ENCODE measurements at places on chromosomes 2 and 18. TPM values are rescaled to one million over a fixed set of nuclear protein-coding genes. Genes with fewer than 3 reads are reported as not detected.

DNA sequence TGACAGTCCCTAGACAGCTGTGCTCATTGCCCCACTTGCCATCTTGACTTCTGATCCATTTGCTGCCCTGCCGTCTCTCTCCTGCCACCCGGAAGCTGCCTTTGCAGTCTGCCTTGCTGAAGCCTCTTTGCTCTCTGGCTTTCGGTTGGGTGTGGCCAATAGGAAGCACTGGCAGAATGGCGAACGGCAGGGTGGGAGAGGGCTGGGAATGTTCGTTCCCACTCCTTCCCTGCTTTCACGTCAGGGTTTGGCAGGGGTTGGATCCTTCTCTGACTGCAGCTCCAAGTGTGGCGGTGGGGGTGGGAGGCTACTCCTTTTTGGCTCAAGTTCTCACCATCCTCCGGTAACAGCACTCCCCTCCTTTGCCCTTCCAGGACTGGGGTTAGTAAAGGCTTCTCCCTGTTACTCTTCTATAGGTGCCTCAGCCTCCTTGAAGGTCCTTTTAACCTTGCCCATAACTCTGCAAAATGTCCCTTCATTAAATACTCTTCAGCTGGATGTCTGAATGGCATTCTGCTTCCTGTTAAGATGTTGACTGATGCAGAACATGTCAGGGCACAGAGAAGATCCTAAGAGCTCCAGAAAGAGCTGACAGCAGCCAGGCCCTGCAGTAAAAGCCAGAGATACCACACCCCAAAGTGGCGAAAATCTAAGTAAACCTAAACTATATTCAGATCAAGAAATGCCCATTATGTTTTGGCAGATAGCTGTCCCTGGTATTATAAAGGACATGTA, 299.7 kb downstream of the CDCA7 start:
- no peak overlapping the region for H3K4me3 ChIP-seq
- no peak overlapping the region for H3K27ac ChIP-seq
- DNase-seq: no peak
- H3K4me1 ChIP-seq: no peaks in the 10 kb centered on the region
- H3K36me3 ChIP-seq: no peaks in the 10 kb centered on the region
- H3K27me3 ChIP-seq: peaks cover 2% of the 10 kb centered on the region

- H3K27ac ChIP-seq: no peak overlapping the region
- no peak for DNase-seq
- H3K4me3 ChIP-seq: no peak overlapping the region
- H3K27me3 ChIP-seq: no peaks in the 10 kb centered on the region
- H3K36me3 ChIP-seq: no peaks in the 10 kb centered on the region
Observed at GRCh38 chr2:183993052-183993451, 605.3 kb upstream of the ZNF804A start.

Gene ACVR1C
- not detected for polyA plus RNA-seq

Gene KCNJ3
- not detected for polyA plus RNA-seq

DNA sequence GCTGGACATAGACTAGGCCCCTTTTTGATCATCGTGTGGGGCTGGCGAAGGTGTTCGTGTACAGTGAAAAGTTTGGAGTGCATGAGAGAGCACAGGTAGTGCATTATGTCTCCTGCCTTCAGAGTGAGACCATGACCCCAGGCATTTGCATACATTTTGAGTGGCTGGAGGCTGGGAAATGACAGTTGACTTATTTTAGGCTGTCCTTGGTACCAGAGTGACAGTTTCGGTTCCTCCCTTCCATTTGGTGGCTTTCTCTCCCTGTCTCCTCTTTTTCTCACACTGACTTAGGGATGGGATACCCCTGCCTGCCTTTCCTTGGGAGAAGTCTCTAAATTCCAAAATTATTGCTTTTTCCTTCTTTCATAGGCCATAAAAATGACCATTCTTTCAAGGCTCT, 20.1 kb downstream of the SERPINB12 start:
- H3K4me3 ChIP-seq: no peak overlapping the region
- no peaks in the 10 kb centered on the region for H3K36me3 ChIP-seq
- peaks cover 1% of the 10 kb centered on the region for H3K27me3 ChIP-seq

GRCh38 chr2:145018502-145018901, 498.6 kb upstream of the ZEB2 start:
- H3K27me3 ChIP-seq: no peaks in the 10 kb centered on the region
- peaks cover 5% of the 10 kb centered on the region for H3K4me1 ChIP-seq
- no peak overlapping the region for H3K4me3 ChIP-seq
- no peak for DNase-seq
- peaks cover 7% of the 10 kb centered on the region for H3K36me3 ChIP-seq

DNA sequence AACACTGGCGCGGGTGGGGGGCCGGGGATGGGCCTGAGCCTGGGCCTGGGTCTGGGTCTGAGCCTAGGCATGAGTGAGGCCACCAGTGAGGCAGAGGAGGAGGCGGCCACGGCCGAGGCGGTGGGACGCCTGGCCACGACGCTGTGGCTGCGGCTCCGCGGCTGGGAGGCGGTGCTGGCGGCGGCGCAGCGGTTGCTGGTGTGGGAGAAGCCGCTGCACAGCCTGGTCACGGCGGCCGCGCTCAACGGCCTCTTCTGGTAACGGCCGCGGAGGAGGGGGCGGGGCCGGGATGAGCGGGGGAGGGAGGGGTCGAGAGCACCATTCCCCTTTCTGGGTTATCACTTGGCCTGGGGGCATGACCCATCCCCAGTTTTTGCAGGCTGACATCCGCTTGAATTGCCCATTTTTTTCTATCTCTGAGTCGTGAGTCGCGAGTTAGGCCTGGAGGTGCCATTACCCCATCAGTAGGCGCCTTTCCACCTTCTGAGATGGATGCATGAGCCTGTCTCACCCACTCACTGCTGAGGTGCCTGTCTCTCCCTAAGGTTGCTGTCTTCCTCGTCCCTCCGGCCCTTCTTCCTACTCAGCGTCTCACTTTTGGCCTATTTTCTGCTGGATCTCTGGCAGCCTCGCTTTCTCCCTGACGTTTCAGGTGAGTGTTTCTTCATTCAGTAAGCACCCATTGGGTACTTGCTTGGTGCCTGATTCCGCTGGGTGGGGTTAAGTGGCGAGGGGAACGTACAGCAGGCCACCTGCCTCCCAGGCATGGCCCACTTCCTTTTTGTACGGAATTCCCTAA, 501 bp downstream of the RETREG2 start:
- DNase-seq: no peak
- H3K27ac ChIP-seq: peak overlapping the region; percentile 93
- peaks cover 34% of the 10 kb centered on the region for H3K36me3 ChIP-seq
- H3K4me1 ChIP-seq: peaks cover 48% of the 10 kb centered on the region

Gene IL36RN
- polyA plus RNA-seq: not detected

Gene CDK5R2
- polyA plus RNA-seq: not detected

GRCh38 chr2:134253117-134253704, 661 bp upstream of the MGAT5 start:
- H3K4me3 ChIP-seq: no peak overlapping the region
- no peak for DNase-seq
- H3K27me3 ChIP-seq: peaks cover 4% of the 10 kb centered on the region
- peaks cover 30% of the 10 kb centered on the region for H3K36me3 ChIP-seq
- no peak overlapping the region for H3K27ac ChIP-seq

Gene ALMS1
- polyA plus RNA-seq: 1.5 TPM

DNA sequence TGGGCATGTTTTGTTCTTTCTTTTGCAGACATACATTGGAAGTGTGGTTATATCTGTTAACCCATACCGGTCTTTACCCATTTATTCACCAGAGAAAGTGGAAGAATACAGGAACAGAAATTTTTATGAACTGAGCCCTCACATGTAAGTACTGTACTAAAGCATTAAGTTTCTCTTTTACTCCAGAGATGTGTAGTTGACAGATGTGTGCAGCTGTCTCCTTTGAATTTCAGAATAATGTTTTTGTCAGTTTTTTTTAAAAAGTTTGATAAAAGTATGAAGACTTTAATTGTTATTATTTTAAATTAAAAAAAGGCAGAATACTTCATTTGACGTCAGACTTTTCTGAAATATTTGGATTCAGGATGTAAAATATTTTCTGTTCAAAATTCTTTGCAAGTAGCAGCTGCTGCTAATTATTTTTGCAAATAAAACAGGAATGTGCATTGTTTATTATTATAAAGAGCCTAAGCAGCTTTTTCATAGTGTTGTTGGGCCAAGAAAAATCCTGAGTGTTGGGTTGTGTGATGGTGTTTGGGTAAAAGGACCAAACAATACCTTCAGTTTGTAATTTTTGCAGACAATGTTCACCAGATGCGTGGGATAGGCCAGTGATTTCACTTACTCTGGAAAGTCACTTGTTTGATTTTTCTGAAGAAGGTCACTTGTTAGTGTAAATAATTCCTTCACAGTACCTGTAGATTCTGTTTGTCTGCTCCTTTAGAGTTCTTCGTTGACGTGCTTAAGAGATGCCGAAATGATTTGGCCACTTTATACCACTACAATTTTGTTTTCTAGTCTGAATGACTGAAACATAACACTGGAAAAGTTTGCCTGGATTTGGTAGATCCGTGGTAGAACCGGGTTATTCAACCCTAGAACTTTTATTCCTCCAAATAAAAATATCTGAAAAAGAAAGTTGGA, 51.1 kb downstream of the MYO1B start:
- H3K36me3 ChIP-seq: no peaks in the 10 kb centered on the region
- no peaks in the 10 kb centered on the region for H3K4me1 ChIP-seq
- peaks cover 2% of the 10 kb centered on the region for H3K27me3 ChIP-seq
- H3K27ac ChIP-seq: no peak overlapping the region
- no peak overlapping the region for H3K4me3 ChIP-seq
- no peak for DNase-seq

DNA sequence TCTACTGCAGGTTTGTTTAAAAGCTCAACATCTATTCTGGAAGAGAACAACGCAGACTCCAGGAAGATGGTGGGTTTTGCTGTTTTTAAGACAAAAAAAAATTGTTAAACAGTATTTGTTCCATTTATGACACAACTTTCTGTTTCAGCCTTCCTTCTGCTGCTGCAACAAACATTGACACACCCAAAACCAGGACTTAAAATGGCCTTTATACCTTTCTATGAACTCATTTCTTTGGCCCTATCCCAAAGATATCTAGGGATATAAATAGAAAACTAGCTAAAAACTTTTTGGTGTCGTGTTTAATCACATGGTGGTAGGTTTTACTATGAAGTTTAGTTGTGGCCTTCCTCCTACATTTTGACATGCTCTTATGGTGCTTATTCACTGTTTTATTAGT, 964 bp upstream of the GALNT3 start:
- DNase-seq: no peak
- peak overlapping the region; percentile 99 for H3K4me3 ChIP-seq
- H3K27ac ChIP-seq: peak overlapping the region; percentile 97
- peaks cover 72% of the 10 kb centered on the region for H3K4me1 ChIP-seq

Gene FAM228B
- polyA plus RNA-seq: 16.2 TPM

Gene PLGLB2
- polyA plus RNA-seq: not detected

DNA sequence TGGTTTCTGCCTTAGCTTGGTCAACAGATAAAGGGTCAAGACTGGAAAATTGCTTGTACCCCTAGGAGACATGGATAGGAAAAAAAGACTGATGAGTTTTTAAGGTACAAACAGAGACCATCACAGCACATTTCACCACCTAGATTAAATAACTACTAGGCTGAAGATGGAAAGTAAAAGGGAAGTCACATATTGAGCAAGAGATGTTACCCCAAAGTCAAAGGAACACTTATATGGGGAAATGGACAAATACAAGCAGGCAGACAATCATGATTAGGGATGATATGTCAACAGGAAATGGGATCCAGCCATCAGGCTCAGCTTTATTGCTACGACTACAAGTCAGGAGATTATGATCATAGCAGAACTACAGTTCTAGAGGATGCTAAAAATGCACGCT, 1643.1 kb upstream of the CELF4 start:
- H3K36me3 ChIP-seq: no peaks in the 10 kb centered on the region
- no peak overlapping the region for H3K4me3 ChIP-seq

DNA sequence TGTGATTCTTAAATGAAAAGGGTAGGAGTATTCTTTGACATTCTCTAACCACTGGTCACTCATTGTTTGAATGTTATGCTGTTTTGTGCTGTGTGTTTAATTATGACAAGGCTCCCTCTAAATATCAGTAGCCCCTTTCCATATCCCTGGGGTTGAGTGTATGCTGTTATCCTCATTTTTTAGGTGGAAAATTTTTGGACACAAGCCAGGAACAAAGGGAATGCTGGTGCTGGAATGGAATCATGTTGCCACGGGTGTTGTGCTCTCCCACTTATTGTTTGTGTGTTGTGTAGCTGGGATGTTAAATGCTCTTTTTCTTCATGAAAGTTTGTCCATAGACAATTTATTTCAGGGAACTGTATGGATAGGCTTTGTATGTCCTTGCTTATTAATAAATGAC, 43.3 kb downstream of the ZNF532 start:
- H3K36me3 ChIP-seq: no peaks in the 10 kb centered on the region
- no peak for DNase-seq
- H3K4me1 ChIP-seq: no peaks in the 10 kb centered on the region

- no peak overlapping the region for H3K27ac ChIP-seq
- H3K4me3 ChIP-seq: no peak overlapping the region
- H3K4me1 ChIP-seq: peaks cover 2% of the 10 kb centered on the region
- no peak for DNase-seq
- H3K27me3 ChIP-seq: peaks cover 5% of the 10 kb centered on the region
Observed at GRCh38 chr2:1738163-1738562, 6.2 kb downstream of the PXDN start.

DNA sequence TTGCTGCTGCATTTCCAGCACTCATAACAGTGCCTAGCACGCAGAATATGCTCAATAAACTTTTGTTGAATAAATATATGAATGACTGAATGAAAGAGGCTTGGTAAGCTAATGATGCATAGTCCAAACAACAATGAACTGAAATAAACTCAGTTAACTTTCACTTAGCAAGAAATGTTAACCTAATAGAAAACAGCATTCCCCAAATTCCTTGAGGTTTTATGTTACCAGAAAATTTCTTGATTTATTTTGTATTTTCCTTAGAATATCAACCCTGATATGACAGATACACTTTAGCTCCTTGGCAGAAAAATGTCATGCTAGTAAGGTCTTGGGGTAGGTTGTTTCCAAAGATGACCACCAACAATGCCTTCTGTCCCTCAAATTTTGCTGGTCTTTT, 217.4 kb downstream of the KCNE4 start:
- no peaks in the 10 kb centered on the region for H3K27me3 ChIP-seq
- DNase-seq: no peak
- no peak overlapping the region for H3K4me3 ChIP-seq
- H3K4me1 ChIP-seq: no peaks in the 10 kb centered on the region
- H3K27ac ChIP-seq: no peak overlapping the region

DNA sequence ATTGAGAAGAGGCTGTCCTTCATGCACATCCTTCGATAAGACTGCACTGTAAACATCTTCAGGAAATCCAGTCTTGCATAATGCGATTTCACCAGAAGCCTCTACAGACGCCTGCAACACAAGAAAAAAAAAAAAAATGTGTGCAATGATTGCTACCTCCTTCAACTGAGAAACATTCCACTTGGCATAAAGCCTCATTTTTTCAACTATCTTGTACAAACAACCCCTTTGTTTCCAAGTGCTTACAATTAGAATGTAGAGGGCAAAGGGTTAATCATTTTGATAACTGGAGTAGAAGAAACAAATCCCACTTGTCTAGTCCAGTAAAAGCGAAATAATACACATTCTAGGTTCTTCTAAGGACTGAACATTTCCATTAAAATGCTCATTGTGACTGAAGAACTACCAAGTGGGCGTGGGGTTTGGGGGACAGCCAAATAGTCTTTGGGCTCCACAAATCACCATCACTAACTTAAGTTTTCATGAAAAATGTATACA, 29.2 kb downstream of the CDH2 start:
- H3K4me1 ChIP-seq: no peaks in the 10 kb centered on the region
- DNase-seq: no peak
- no peaks in the 10 kb centered on the region for H3K36me3 ChIP-seq
- H3K4me3 ChIP-seq: no peak overlapping the region

Measured in immature natural killer cell (primary cell).